COLO829 (cell line): ENCODE measurements at places on chromosomes 1 and 21.
A peak's percentile ranks its signal among the peaks of the same experiment; 100 is the strongest.

GRCh38 chr1:86648255-86648654, 56.1 kb upstream of the SH3GLB1 start:
- DNase-seq: peak; percentile 24

DNA sequence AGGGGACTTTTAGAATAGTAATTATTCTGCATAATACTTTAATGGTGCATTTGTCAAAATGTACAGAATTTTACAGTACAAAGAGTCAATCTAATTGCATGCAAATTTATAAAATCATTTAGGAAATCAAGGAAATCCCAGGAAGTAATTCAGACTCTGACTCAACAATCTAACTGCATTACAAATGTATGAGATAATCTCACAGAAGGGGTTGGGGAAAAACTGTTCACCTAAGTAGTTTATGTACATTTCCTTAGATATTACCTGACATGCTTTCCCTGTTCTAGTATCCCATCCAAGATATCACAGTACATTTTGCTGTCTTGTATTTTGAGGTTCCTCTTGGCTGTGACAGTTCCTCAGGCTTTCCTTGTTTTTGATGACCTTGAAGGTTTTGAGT, 4.7 kb downstream of the CRB1 start:
- no peak for DNase-seq

DNA sequence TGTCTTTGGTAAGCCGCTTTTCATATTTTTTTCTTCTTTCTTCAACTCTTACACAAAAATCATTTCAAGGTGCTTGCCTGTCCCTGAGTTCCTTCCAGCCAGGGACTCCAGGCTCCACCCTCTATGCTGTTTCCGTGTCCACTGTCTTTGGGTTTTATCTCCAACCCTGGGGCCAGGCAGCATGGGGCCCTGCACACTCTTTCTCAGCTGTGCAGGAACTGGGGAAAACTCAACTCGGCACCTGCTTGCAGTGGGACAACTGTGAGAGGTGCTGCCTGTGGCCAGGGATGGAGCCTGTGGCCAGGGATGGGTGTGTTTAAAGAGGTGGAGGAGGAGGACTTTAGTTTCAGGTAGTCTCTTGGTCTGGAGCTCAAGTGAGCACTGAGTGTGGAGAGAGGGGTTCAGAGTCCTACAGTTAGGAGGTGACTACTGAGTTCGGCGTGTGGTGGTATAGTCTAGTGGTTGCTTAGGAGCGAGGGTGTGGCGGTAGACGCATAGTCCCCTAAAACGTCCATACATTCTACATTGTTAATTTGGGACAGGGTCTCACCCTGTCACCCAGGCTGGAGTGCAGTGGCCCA, 13.4 kb downstream of the TNFRSF8 start:
- DNase-seq: no peak

DNA sequence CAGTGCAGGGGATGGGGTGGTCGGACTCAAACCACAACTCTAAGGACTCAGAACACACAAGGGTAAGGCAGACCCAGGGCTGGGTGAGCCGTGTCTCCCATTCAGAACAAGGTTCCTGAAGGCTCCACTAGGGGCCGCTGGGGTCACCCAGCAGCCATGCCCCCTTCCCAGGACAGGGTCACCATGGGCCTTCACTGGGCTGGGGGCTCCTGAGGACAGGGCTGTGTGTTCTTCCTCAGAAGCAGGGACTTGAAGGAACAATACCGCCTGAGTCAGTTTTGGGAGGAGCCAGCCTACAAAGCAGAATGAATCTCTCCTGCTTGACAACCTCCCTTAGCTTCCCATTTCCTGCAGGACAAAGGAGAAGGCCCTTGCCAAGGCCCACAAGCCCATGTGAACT, 15.4 kb downstream of the RIMS3 start:
- DNase-seq: no peak

- no peak for DNase-seq
These were observed 8.1 kb upstream of the TADA1 start for GRCh38 chr1:166884040-166884642.

- no peak for DNase-seq
These were observed 207.2 kb downstream of the ATG4C start for GRCh38 chr1:62991152-62991551.

GRCh38 chr1:61227857-61228550, 145.6 kb downstream of the NFIA start:
- DNase-seq: peak; percentile 73

DNA sequence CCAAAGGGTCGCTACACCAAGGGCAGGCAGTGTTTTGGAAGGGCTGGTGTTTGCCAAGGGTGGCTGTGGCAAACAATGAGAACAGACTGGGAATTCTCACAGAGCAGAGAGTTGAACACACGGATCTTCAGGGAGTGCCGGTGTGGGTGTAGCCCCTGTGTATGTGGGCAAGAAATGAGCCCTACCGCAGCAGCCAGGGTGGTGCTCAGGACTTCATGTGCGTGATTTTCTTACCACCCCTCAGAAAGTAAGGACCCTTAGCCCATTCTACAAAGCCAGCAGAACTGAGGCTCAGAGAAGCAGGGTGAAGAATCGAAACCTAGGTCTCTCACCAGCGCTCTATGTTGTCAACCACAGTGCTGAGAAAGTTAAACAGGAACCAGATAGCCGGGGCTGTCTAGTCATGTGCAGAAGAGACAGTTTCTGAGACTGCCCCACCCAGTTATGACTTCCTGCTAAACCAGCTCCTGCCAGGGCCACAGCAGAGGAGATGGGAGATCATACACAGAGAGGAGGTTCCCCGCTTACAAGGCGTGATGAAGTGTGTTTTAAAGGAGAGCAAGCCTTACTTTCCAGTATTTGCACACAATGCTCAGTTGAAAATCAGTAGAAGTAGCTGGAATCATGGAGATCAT, 21.9 kb upstream of the MORC3 start:
- DNase-seq: no peak

- DNase-seq: no peak
These were observed 820.9 kb upstream of the ADGRL4 start for GRCh38 chr1:79827446-79827845.

DNA sequence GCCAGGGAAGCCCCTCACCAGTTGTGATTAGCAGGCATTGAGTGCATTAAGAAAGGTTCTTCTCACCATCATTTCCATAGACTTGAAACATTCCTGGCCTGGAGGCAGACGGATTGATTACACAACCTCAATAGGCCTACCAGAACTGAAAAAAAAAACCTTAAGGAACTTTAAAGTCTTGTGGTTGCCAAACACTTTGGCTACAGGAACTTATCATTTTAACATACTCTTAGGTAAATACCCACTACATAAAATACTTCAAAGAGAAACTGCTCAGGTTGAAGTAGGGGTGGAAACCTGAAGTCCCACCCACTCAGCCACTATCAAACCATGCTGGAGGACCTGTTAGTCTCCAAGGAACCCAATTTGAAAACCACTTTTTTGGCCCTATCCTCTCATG, 22.4 kb upstream of the HMGB4 start:
- DNase-seq: no peak

GRCh38 chr1:186763107-186763506, 65.6 kb upstream of the PLA2G4A start:
- DNase-seq: peak; percentile 17

DNA sequence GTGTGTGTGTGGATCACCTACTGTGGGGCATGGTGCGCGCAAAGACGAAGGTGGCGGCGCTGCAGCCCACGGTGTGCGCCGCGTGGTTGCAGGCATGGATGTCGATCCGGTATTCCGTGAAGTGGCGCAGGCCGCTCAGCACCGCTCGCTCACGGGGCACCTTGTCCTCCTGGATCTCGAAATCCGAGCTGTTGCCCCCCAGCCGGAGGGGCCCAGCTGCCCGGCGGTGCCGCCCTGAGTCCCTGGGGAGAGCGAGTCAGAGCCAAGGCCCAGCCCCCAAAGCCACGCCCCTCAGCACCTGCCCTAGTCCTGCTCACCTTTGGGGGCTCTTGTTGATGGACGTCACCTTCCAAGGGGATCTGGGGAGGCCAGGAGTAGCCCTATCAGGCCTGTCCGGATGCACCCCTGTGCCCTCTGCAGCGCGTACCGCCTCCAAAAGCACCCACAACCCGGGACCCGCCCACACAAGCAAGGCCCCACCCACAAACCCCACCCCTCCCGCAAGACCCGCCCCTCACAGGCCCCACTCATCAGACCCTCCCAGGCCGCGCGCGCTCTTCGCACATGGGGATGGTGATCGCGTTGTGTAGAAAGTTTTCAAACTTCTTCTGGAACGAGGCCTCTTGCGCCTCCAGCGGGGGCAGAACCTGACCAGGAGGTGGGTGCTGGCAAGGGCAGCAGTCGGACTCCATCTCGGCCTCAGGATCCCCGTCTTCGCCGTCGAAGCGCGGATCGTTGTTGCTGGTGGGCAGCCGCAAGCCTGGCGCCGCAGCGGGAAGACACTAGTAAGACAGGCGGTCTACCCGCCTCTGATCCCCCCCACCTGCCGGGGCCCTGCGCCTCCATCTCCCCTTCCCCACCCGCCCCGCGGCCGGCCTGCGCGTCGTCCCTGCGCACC, 13.6 kb downstream of the INSRR start:
- no peak for DNase-seq

DNA sequence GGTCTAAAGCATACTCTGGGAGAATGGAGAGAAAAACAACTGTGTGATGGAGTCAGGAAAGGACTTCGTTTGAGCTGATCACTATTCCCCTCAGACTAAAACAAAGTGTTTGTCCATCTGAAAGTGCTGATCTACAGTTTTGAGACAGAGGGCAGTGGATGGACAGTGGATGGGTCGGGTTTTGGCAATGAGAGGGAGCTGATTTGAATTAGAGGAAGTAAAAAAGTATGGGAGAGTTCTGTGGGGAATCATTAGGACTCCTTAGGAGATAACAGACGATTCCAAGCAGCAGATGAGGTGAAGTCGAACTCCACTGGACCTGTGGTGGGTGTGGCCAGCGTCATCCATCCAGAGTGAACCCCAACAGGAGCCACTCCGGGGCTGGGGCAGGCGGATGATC, 62.3 kb downstream of the PTGS2 start:
- DNase-seq: peak; percentile 29

DNA sequence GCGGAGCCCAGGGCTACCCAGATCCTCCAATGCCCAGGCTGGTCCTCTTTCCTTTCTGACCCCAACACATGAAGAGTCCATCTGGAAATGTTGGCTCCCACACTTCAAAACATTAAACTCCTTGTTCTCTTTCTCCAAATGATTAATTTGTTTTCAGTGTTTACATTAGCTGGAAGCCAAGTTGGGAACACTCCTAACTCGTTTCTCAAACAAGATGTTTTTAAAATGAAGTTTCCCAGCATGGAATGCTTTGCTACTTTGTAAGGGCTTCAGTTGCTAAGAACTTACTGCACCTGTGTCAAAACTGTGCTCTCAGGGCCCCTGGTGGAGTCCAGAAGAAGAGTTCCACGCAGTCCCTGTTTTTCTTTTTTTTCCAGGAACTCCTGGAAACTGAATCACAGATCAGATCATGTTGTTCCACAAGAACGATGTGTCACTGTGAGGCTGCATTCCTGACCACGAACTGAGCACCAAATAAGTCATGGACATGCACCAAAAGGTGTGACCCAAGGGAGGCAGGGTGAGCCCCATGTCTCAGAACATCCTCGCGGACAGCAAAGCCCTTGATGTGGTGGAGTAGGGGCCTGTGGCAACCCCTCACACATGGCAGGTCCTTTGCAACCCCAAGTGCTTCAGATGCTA, 257.3 kb downstream of the KCNJ6 start:
- no peak for DNase-seq
